ENCODE measurements at places on chromosomes 3 and 15. TPM values are rescaled to one million over a fixed set of nuclear protein-coding genes. Genes with fewer than 3 reads are reported as not detected.

PARP16 gene
- 12.1 TPM for total RNA-seq

DNA sequence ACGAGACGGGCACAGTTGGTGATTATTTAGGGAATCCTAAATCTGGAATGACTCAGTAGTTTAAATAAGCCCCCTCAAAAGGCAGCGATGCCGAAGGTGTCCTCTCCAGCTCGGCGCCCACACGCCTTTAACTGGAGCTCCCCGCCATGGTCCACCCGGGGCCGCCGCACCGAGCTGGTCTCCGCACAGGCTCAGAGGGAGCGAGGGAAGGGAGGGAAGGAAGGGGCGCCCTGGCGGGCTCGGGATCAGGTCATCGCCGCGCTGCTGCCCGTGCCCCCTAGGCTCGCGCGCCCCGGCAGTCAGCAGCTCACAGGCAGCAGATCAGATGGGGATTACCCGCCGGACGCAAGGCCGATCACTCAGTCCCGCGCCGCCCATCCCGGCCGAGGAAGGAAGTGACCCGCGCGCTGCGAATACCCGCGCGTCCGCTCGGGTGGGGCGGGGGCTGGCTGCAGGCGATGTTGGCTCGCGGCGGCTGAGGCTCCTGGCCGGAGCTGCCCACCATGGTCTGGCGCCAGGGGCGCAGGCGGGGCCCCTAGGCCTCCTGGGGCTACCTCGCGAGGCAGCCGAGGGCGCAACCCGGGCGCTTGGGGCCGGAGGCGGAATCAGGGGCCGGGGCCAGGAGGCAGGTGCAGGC is 318.0 kb downstream of the FGF12 start:
- peak overlapping the region; percentile 53 for H3K27ac ChIP-seq
- no peaks in the 10 kb centered on the region for H3K4me1 ChIP-seq
- H3K4me3 ChIP-seq, result peak overlapping the region; percentile 21
- no peaks in the 10 kb centered on the region for H3K36me3 ChIP-seq
- H3K27me3 ChIP-seq, result no peaks in the 10 kb centered on the region

DNA sequence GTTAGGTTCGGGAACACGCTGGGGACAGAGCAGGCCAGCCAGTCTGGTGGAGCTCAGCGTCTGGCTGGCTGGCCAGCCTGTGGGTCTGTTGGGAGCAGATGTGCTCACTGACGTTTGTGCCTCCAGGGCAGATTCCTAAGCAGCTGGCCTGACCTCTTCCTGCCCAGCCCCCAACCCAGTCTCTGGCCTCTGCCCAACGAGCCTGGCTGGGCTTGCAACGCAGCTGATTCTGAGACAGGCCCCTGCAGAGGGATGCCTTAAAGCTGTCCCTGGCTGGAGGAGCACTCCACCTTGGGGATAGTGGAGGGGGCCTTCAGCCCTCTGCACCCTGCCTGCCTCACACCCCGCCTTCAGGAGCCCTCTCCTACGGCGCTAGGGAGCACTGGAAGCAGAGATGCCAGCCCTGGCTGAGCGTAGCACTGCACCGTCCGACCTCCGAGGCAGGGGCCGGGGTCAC is 46.0 kb downstream of the KLF13 start:
- H3K4me3 ChIP-seq, result no peak overlapping the region
- peaks cover 20% of the 10 kb centered on the region for H3K36me3 ChIP-seq
- H3K27ac ChIP-seq, result peak overlapping the region; percentile 49
- H3K4me1 ChIP-seq, result peaks cover 47% of the 10 kb centered on the region
- DNase-seq, result peak; percentile 53

- no peaks in the 10 kb centered on the region for H3K27me3 ChIP-seq
- no peaks in the 10 kb centered on the region for H3K36me3 ChIP-seq
- H3K4me1 ChIP-seq, result peaks cover 1% of the 10 kb centered on the region
- DNase-seq, result no peak
Observed at GRCh38 chr15:100909565-100909964, 9.6 kb upstream of the LRRK1 start.

DNA sequence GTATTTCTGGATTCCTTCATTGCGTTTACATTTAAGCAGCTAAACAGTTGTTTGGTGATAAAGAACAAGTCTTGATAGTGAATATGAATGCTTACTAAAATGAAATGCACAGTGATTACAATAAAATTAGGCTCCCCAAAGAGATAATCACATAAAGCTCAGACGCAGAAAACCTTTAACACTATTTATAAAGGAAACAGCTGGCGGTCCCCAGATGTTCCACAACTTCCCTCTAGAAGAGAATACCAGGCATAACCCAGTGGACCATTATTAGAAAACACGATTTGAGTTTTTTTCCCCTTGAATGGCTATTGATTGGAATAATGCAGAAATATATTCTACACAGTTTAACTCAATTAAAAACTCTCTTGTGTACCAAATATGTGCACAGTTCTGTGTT is 573.2 kb downstream of the DIPK2A start:
- H3K27ac ChIP-seq, result no peak overlapping the region
- DNase-seq, result no peak
- no peaks in the 10 kb centered on the region for H3K36me3 ChIP-seq
- H3K4me3 ChIP-seq, result no peak overlapping the region
- H3K4me1 ChIP-seq, result no peaks in the 10 kb centered on the region

GRCh38 chr3:142560118-142560517 is 18.4 kb downstream of the ATR start:
- H3K4me1 ChIP-seq, result no peaks in the 10 kb centered on the region
- DNase-seq, result no peak
- H3K4me3 ChIP-seq, result no peak overlapping the region
- H3K36me3 ChIP-seq, result peaks cover 16% of the 10 kb centered on the region
- H3K27ac ChIP-seq, result no peak overlapping the region

GRCh38 chr15:41578736-41579383 is 19.8 kb downstream of the TYRO3 start:
- DNase-seq, result no peak
- H3K4me1 ChIP-seq, result no peaks in the 10 kb centered on the region
- no peaks in the 10 kb centered on the region for H3K27me3 ChIP-seq
- no peak overlapping the region for H3K27ac ChIP-seq
- no peak overlapping the region for H3K4me3 ChIP-seq

GRCh38 chr3:55906896-55907295 is 419.8 kb upstream of the WNT5A start:
- no peaks in the 10 kb centered on the region for H3K27me3 ChIP-seq
- H3K4me1 ChIP-seq, result no peaks in the 10 kb centered on the region
- no peak for DNase-seq
- no peaks in the 10 kb centered on the region for H3K36me3 ChIP-seq
- no peak overlapping the region for H3K4me3 ChIP-seq

Data from thyroid gland (tissue), 4 donors.